ENCODE measurements at places on chromosomes 2 and 18. TPM values are rescaled to one million over a fixed set of nuclear protein-coding genes. Genes with fewer than 3 reads are reported as not detected.

DNA sequence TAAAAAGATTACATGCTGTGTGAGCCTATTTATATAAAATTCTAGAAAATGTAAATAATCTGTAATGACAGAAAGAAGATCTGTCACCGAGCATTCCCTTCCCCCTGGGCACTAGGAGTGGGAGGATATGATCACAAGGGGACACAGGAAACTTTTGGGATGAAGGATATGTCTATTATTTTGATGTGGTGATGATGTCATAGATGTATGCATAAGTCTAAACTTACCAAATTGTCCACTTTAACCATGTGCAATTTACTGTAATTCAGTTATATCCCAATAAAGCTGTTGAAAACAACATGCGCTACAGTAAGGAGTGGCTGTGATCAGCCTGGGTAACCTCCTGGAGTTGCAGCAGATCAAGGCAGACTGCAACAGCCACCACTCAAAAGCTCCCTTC, 148.9 kb downstream of the ZBTB7C start:
- no peaks in the 10 kb centered on the region for H3K36me3 ChIP-seq
- no peak overlapping the region for H3K27ac ChIP-seq
- no peak for DNase-seq
- H3K27me3 ChIP-seq, result no peaks in the 10 kb centered on the region
- H3K4me3 ChIP-seq, result no peak overlapping the region

DNA sequence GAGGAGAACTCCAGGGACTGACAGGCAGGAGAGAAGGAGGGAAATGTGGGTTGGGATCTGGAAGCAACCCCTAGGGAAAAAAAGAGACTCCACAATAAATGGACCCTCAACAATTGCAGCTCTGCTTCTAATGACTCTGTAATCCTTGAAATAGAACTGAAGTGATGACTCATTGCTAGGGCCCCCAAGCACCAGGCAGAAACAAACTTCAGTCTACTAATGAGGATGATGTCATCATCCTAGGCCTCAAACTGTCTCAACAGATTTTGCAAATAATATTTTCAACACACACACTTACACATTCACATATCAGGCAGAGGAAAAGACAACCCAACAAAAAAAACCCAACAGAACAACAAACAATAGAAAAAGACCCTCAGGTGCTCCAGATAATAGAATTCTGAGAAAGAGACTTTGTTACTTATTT, 143.3 kb downstream of the HDAC4 start:
- H3K4me3 ChIP-seq, result no peak overlapping the region
- H3K36me3 ChIP-seq, result no peaks in the 10 kb centered on the region
- no peaks in the 10 kb centered on the region for H3K4me1 ChIP-seq
- H3K27ac ChIP-seq, result no peak overlapping the region
- H3K27me3 ChIP-seq, result no peaks in the 10 kb centered on the region

GRCh38 chr18:57942493-57942892, 101.5 kb upstream of the NEDD4L start:
- H3K4me3 ChIP-seq, result no peak overlapping the region
- no peak overlapping the region for H3K27ac ChIP-seq
- no peaks in the 10 kb centered on the region for H3K27me3 ChIP-seq
- H3K36me3 ChIP-seq, result no peaks in the 10 kb centered on the region

DNA sequence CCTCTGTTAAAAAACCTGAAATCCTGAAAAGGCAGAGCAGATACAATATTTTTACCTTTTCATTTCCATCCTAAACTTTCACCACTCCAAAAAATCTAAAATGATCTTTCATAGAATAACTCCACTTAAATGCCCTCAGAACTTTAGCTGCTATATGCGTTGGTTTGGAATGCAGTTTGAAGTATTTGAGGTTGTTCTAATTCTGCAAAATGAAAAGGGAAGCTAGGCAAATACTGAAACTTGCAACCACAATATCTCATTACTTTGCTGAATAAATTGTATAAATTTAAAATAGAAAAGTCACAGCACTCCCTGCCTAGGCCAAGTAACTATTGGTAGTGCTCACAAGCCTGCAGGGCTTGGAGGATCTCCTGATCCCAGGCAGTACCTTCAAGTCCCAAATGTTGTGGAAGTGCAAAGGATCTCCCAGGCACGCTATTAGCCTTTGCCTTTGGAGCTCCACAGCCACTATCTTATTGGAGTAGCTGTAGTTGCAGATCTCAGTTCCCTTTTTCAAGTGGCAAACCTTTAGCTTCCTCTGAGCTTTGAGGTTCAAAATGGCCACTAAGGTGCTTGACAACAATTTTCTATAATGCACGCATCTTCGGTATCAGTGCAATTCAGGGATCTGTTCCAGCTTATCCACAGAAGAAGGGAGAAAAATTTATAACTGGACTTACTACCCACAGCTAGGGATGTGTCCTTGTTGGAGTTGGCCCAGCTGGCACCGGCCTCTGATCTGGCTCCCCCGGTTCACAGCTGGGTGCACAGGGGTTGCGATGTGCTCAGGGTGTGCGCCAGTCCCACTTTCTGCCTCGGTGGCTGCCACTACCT, 43.4 kb upstream of the ANKRD62 start:
- no peak overlapping the region for H3K4me3 ChIP-seq
- no peaks in the 10 kb centered on the region for H3K4me1 ChIP-seq
- H3K36me3 ChIP-seq, result no peaks in the 10 kb centered on the region
- DNase-seq, result no peak
- H3K27me3 ChIP-seq, result no peaks in the 10 kb centered on the region

DNA sequence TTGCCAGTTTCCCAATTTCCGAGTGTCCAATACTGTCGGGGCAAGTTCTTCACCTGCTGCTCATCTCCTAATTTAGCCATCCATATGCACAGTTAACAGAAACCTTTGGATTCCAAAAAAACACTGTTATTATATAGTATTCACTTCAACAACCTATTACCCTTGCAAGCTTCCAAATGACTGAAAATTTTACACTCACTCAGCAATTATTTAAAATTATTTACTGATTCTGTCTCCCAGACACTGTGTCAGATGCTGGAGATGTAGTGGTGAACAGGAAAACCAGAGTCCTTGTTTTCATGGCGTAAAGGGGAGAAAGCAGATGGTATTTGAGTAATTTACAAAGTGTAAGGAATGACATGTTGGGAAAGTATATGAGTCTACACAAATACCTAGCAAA, 53.7 kb upstream of the BMPR2 start:
- no peak overlapping the region for H3K27ac ChIP-seq
- H3K27me3 ChIP-seq, result no peaks in the 10 kb centered on the region
- peaks cover 3% of the 10 kb centered on the region for H3K4me1 ChIP-seq
- no peak for DNase-seq
- no peaks in the 10 kb centered on the region for H3K36me3 ChIP-seq

GRCh38 chr18:31046916-31047315, 4.4 kb upstream of the DSC3 start:
- peaks cover 8% of the 10 kb centered on the region for H3K27me3 ChIP-seq
- H3K27ac ChIP-seq, result no peak overlapping the region
- no peak overlapping the region for H3K4me3 ChIP-seq
- no peaks in the 10 kb centered on the region for H3K4me1 ChIP-seq
- H3K36me3 ChIP-seq, result no peaks in the 10 kb centered on the region

- no peaks in the 10 kb centered on the region for H3K27me3 ChIP-seq
- no peak for DNase-seq
- H3K36me3 ChIP-seq, result peaks cover 11% of the 10 kb centered on the region
- no peak overlapping the region for H3K27ac ChIP-seq
Observed at GRCh38 chr2:26099933-26100332, 66.0 kb downstream of the RAB10 start.

DNA sequence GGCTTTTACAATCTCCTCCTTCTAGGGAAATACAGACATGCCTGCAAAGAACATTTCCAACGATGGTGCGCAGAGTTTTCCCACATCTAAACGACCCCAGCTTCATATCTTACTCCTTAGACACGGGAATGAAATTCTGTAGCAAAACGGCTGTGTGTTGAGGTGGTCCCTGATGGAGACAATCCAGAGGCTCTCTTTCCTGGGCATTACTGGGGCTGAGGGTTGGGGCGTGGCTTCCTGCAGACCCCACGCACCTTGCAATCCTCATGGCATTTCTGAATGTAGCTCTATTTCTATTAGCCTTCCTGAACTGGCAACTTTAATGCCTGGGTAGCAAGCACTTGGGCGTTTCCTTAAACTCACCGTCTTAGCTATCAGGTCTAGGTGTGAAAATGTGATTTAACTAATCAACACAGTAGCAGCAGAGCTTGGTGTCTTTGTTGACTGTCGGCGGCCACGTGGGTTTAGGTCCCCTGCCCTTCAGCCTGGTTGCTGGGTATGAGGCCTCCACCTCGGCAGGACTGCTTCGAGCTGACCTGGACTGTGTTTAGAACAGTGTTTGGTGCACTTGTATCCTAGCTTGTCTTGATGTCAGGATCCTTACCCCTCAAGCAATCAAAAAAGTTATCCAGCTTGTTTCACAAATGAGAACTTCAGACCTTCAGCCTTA, 242.8 kb downstream of the GBX2 start:
- no peak overlapping the region for H3K27ac ChIP-seq
- H3K36me3 ChIP-seq, result no peaks in the 10 kb centered on the region
- DNase-seq, result no peak
- H3K27me3 ChIP-seq, result no peaks in the 10 kb centered on the region

- H3K27me3 ChIP-seq, result peaks cover 2% of the 10 kb centered on the region
- no peak for DNase-seq
- no peak overlapping the region for H3K27ac ChIP-seq
- H3K4me1 ChIP-seq, result peaks cover 50% of the 10 kb centered on the region
- H3K4me3 ChIP-seq, result no peak overlapping the region
Observed at GRCh38 chr2:109134741-109135358, 5.8 kb downstream of the SH3RF3 start.

DNA sequence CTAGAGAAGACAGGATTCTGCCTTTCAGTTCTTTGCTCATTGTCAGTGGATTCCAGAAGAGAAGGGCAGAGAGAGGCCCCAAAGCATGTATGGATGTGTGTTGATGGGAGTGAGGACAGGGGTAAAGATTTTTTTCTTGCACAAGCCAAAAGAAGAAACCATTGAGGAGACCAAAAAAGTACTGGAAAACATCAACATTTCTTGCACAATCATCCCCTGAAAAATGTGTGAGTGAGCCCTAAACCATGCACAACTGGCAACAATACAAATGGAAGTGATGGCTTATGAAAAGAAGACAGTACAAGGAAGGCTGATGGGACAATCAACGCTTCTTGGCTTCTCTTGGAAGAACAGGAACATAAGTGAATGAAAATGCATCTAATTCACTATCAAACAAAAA, 5.6 kb upstream of the SMAD7 start:
- no peaks in the 10 kb centered on the region for H3K27me3 ChIP-seq
- no peaks in the 10 kb centered on the region for H3K36me3 ChIP-seq
- H3K4me1 ChIP-seq, result peaks cover 18% of the 10 kb centered on the region
- DNase-seq, result no peak

GRCh38 chr2:54455131-54455562, 980 bp upstream of the SPTBN1 start:
- H3K4me3 ChIP-seq, result peak overlapping the region; percentile 92
- peak overlapping the region; percentile 85 for H3K27ac ChIP-seq
- H3K27me3 ChIP-seq, result no peaks in the 10 kb centered on the region
- DNase-seq, result no peak

DNA sequence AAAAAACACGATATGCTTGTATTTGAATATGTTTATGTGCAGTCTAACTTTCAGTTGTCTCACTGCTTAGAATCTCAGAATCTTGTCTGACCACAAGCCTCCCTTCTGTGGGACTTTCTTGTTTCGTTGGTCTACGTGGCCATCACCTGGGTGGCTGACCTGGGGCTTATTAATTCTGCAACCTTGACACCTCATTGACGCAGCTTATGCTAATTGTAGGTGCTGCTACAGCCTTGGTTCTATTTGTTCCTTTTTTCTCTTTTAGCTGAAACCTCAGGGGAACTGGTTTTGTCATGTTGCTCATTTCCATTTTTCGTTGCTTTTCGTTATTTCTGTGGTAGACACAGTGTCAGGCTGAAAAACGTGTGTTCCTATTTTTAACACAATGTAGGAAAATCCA, 273.7 kb downstream of the SLC4A3 start:
- H3K4me3 ChIP-seq, result no peak overlapping the region
- no peak overlapping the region for H3K27ac ChIP-seq
- H3K36me3 ChIP-seq, result no peaks in the 10 kb centered on the region
- H3K4me1 ChIP-seq, result no peaks in the 10 kb centered on the region

- H3K4me3 ChIP-seq, result no peak overlapping the region
- peaks cover 3% of the 10 kb centered on the region for H3K27me3 ChIP-seq
- H3K27ac ChIP-seq, result no peak overlapping the region
- no peaks in the 10 kb centered on the region for H3K36me3 ChIP-seq
Observed at GRCh38 chr2:16186661-16187481, 246.5 kb downstream of the MYCN start.

Gene GREB1L
- total RNA-seq, result 11.0 TPM

Gene NTSR2
- total RNA-seq, result 0.15 TPM

Gene DYNAP
- not detected for total RNA-seq

Gene MBP
- 88.8 TPM for total RNA-seq

Gene UNC50
- total RNA-seq, result 43.6 TPM

Gene MYO5B
- 0.31 TPM for total RNA-seq

Gene G6PC2
- not detected for total RNA-seq

Gene ESPNL
- total RNA-seq, result 0.85 TPM

Gene ARHGAP15
- 0.41 TPM for total RNA-seq

Gene EVX2
- not detected for total RNA-seq

Gene TNFAIP6
- total RNA-seq, result not detected

Gene INPP4A
- total RNA-seq, result 22.9 TPM

Gene MC4R
- total RNA-seq, result not detected

Data from Panc1 (cell line).